ENCODE measurements at places on chromosomes 6 and 20.

DNA sequence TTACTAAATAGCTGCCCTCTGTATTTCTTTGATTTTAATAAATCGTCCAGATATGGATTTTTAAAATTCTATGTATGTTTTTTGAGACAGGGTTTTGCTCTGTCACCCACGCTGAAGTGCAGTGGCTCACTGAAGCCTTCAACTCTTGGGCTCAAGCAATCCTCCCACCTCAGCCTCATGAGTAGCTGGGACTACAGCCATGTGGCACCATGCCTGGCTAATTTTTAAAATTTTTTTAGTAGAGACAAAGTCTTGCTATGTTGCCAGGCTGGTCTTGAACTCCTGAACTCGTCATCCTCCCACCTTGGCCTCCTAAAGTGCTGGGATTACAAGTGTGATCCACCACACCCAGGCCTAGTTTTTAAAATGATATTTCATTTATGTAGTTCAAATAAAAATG is 47.4 kb upstream of the DDR1 start:
- no peak for DNase-seq

- DNase-seq = no peak
Observed at GRCh38 chr6:27889628-27890444, 22.4 kb downstream of the OR2B2 start.

GRCh38 chr20:9409352-9409751 is 105.0 kb upstream of the LAMP5 start:
- no peak for DNase-seq

DNA sequence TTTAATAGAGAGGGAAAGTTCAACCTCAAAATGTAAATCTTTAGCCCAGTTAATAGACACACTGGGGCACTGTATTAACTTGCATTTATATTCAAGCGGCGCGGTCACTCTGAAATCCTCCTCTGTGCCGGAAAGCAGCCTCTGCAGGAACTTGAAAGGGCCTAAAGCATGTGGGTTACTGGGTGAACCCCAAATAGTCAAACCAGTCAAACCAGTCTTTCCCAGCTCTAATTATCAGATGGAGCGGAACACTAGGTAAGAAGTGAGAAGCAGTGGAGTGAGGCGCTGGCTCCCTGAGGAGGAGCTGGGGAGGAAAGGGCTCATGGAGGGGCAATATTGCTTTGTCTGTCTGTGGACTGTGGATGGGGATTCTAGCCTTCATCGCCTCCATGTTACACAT is 531.3 kb downstream of the QKI start:
- DNase-seq = no peak
